CD8-positive, alpha-beta T cell (primary cell): ENCODE measurements at places on chromosomes 1 and 21. TPM values are rescaled to one million over a fixed set of nuclear protein-coding genes. Genes with fewer than 3 reads are reported as not detected.
A peak's percentile ranks its signal among the peaks of the same experiment; 100 is the strongest.

DNA sequence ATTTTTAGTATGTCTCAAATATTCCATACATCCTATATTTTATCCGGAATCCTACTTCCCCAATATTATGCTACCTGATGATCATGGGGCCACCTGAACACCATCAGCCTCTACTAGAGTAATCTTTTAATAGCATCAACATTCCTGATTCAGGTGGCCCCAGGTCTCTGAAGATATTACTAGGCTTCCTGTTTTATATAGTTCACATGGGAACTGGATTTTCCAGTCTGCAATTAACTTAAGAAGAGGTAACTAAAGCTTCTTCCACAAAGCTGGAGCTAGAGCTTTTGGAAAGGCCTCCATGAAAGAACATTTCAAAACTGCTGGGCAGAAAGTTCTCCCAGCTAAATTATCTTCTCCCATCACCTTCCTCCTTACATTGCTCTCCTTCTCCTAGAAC, 72.3 kb upstream of the ADAM30 start:
- DNase-seq = no peak

The FBXO2 gene
- 3.5 TPM for total RNA-seq

The JAM2 gene
- not detected for total RNA-seq

- no peak for DNase-seq
Measured at GRCh38 chr1:162578071-162578700, 16.7 kb downstream of the UAP1 start.

DNA sequence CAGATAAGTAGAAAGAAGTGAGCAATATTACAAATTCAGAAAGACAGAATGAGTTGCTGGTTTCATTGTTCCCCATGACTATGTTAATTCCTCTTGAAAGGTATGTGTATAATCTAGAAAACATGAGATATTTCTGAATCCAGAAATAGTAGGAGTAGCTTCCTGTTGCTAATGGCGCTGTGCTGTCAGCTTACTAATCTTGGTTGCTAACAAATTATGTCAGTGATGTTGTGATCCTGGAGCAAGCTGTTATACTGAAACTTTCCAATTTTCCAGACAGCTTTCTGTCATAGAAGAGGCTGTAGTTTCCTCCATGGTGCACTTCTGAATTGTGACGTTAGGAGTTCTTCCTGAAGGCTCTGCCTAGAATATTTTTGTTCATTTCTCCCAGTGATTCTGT, 372.3 kb downstream of the USP25 start:
- DNase-seq = no peak

GRCh38 chr1:183912265-183912886, 107.5 kb downstream of the RGL1 start:
- DNase-seq = no peak

- no peak for DNase-seq
Measured at GRCh38 chr21:32351428-32351827, 41.4 kb downstream of the URB1 start.

DNA sequence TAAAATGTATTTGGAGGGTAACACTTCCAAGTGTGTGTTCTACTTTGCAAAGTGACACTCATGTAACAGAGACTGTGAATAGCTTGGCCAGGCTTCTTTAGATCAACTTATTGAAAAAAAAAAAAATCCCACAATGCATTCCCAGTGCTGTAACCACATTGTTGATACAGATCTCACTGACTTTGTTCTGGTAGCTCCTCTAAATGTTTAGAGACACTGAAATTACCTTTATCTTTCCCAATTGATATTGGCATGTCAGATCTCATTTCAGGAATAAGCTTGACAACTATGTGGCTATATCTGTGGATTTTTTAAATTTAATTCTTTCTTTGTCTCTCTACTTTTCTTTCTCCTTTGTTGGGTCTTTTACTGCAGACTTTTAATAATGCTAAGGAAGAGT, 1018.9 kb upstream of the PRMT6 start:
- DNase-seq = no peak

The CADM3 gene
- not detected for total RNA-seq

GRCh38 chr21:31931644-31932469, 59.0 kb downstream of the HUNK start:
- DNase-seq = no peak

DNA sequence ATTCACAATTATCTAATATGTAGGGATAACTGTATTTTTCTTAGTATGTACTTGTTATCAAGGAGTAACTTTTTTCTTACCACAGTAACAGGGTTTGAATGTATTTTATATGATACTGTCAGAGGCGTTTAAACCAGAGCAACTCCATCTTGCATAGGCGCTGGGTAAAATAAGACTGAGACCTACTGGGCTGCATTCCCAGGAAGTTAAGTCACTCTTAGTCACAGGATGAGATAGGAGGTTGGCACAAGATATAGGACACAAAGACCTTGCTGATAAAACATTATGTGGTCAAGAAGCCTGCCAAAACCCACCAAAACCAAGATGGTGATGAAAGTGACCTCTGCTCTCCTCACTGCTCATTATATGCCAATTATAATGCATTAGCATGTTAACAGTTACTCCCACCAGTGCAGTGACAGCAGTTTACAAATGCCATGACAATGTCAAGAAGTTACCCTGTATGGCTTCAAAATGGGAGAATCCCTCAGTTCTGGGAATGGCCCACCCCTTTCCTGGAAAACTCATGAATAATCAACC, 64.8 kb downstream of the RPE65 start:
- no peak for DNase-seq

The AMY1B gene
- total RNA-seq = not detected

GRCh38 chr1:21935891-21936365, 1.2 kb downstream of the HSPG2 start:
- no peak for DNase-seq

DNA sequence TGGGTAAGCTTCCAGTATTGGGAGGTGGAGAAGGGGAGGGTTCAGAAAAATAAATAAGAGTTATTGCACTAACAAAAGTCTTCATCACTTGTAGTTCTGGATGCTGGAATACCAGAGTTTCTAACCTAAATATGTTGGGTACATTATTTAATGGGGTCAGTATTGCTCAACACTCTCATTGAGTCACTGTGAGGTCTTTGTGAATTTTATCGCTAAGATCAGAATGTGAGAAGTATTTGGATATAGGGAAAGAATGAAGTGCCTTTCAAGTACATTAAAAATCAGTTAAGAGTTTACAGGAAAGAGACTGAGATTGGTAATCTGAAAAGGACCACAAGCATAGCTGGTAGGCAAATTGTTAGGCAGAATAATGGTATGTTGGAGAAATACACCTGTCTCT, 8.8 kb downstream of the SNRPE start:
- no peak for DNase-seq

GRCh38 chr1:51313268-51313852, 17.0 kb downstream of the TTC39A start:
- no peak for DNase-seq

The KIF17 gene
- total RNA-seq = not detected

DNA sequence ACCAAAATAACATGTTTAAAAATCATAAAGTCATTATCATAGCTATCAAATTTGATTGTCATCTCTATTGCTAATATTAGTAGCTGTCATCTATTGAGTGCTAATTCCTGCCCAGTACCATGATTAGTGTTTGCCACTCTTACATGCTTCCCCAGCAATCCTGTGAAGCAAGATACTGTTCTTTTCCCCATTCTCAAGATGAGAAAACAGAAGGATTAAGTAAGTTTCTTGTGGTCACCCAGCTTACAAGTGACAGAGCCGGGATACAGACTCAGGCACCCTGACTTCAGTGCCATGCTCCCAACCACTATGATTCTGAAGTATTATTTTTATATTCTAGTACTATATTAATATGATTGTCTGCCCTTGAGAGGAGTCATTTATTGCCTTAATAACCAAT, 36.5 kb downstream of the LRRC8C start:
- no peak for DNase-seq

The UMODL1 gene
- total RNA-seq = 0.54 TPM

The CELA3A gene
- total RNA-seq = not detected

The ALPL gene
- not detected for total RNA-seq

- DNase-seq = no peak
Measured at GRCh38 chr1:78292361-78292760, 198.4 kb upstream of the PTGFR start.

GRCh38 chr21:43021191-43021590, 46.8 kb downstream of the PKNOX1 start:
- DNase-seq = no peak

DNA sequence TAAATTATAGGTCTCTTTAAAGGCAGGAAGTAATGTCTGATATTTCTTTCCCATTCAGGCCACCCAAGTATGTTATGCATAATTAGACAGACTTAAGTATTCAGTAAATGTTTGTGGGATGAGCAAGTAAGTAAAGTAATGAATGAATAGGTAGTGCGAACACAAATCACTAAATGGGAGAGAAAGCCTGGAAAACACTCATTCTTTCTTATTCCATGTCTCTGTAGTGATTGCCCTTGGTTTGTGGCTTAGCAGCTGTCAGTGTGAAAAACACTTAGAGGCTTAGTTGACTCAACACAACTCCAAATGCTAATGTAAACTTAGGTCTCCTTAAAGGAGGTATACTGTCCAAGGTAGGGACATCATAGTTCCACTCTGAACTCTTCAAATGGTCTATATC, 182.5 kb downstream of the ZC3H11B start:
- no peak for DNase-seq

GRCh38 chr1:92831762-92832536, at the start of gene RPL5:
Gene RPL5 (plus strand): TSS chr1:92832040. CDS start chr1:92832115, 75 bp downstream.
- peak; percentile 93 for DNase-seq

DNA sequence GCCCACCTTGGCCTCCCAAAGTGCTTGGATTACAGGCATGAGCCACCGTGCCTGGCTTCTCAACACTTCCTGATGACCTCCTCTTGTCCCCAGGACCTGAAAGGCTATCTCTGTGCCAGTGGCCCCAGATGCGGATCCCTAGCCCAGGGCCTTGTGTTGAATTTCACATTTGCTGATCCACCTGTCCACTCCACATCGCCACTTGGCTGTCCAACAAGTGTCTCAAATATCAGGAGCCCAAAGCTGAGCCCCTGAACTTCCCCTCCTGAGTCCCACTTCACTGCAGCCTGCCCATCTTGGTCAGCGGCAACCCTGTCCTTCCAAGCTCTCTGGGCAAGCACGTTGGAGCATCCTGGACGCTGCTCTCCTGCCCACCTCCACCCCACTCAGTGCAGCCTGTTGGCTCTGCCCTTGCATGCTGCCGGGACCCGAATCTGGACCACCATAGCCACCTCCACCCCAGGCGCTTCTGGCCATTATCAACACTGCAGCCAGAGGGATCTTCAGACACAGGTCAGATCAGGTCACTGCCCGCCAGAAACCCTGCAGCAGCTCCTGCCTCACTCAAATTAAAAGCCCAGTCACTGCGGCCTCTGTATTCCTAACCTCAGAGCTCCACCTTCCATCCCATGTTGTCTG, 352.5 kb upstream of the VAMP3 start:
- peak; percentile 0 for DNase-seq

- peak; percentile 31 for DNase-seq
Measured at GRCh38 chr1:8986814-8987190, 39.4 kb downstream of the SLC2A7 start.

DNA sequence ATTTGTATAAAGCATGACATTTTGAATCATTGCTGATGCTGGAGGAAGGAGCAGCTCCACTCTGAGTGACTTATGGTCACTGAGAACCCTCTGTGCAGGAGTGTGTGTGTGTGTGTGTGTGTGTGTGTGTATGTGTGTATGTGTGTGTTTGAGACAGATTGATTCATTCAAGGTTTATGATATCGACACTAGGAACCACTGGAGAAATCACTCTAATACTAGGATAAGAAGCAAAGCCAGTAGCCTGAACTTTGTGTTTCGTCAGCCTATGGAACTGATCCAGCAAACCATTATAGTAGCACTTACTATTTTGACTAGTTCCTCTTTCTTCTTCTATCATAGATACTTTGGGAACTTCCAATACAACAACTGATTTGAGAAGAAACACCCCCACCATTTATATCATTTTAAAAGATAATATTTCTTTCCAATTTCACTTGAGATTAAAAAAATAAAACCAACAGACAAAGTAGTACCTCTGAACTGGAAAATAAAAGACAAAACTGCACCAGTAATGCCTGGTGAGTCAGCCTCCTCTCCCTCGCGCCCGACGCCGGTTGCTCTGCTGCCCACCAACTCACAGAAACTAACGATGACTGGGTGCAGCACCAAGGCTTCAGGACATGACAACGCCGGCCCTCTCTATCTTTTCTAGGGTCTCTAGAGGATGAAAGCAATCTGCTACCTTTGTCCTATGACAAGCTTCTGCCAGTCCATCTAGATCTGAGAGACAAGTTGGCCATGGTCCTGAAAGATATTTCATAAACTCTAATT, 20.9 kb downstream of the SLAMF1 start:
- DNase-seq = peak; percentile 48

The AIRE gene
- total RNA-seq = not detected

The CDA gene
- not detected for total RNA-seq

- no peak for DNase-seq
Measured at GRCh38 chr1:53733975-53734649, 4.9 kb downstream of the GLIS1 start.

DNA sequence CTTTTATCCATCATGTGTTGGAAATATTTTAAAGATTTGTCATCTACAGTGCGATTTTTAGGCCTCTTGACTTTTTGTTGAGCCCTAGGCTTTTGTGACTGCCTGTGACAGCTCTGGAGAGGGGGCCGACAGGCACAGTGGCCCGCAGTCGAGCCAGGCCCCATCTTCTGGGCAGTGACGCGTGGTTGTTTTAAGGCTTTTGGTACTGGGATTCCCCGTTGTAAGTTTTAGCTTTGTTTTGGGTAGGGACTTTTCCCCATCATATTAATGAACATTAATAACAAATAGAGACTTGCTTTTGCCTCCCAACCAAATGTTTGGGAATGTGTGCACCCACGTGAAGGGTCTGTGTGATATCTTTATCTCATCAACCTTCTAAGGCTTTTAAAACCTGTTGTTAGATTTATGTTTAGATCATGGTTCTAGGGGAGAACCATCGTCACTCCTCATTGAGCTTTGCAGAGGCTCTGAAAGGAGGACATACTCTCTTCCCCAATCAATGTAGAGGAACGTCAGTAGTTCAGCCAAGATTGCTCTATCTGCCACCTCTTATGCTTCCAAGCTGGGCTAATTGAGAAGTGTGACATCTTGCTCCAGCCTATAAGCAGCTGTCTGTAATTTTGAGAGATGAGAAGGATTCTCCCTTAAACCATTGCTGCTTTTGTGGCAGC, 34.6 kb downstream of the MAPKAPK2 start:
- DNase-seq = no peak

DNA sequence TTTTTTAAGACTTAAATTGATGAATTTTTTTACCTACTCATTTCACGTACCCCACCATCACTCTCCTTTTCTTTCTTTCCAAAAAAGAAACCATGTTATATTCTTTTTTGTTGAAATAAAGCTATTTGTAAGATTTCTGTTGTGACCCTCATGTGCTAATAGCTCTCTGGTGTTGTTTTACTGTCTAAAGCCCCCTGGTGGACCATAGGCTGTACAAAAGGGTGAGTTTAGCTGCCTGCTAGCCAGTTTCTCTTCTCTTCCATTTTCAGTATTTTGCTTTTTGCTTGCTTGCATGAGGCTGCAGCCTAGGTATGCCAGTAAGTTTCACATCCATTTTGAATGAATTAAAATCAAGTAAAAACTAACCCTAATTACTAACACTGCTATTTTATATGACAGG, 15.6 kb upstream of the VAMP3 start:
- DNase-seq = no peak

The SLAMF9 gene
- total RNA-seq = not detected

GRCh38 chr1:55214212-55214933, 791 bp downstream of the USP24 start:
- DNase-seq = peak; percentile 61

The CSMD2 gene
- not detected for total RNA-seq
